ENCODE measurements at places on chromosomes 3 and 15.

DNA sequence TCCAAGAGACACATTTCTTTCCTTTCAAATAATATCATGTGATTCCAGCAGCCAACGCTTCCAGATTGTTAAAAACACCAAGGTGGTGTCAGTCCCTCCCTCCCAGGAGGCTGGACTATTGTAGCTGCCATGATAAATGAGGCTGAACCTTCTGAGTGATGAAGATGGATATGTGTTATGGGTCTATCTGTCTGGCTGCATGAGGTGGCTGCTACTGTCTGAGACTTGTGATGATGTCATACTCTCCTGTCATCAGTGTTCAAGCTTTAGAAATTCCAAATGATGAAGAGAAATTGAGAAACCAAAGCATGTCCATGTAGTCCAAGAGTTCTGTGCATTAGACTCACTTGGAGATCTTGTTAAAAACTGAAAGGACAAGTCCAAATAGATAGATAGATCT, 683.0 kb downstream of the NTRK3 start:
- DNase-seq, result no peak

DNA sequence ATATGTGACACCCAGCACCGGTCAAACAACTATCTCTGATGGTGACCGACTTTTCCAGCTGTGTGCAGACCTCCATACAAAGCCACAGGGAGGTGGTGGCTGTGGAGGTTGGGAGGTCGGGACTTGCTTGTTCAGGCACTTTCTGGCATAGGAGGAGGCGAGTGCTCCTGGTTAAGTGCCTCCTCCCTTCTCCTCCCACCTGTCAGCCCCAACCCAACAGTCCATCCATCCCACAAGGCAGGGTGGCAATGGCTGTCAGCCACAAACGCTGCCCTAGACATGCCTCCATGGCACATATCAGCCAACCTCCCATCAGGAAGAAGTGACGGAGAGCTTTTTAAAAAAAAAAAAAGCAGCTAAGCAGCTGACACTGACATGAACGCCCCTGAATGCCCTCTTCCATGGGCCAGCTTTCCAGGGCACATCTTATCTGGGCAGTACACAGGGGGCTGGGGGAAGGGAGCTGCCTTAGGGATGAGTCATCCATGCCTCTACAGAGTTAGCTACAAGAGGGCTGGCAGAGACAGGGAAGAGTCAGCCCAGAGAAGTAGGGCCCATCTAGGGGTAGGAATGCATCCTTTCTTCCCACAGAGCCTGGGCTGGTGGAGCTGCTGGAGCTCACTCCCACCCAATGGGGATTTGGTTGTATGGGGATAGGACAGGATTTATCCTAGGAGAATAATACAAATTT, 41.2 kb downstream of the CCDC12 start:
- DNase-seq, result no peak

GRCh38 chr15:98771541-98771940, 123.2 kb downstream of the IGF1R start:
- no peak for DNase-seq

- DNase-seq, result no peak
These were observed 25.7 kb upstream of the OCA2 start for GRCh38 chr15:28124841-28125240.

DNA sequence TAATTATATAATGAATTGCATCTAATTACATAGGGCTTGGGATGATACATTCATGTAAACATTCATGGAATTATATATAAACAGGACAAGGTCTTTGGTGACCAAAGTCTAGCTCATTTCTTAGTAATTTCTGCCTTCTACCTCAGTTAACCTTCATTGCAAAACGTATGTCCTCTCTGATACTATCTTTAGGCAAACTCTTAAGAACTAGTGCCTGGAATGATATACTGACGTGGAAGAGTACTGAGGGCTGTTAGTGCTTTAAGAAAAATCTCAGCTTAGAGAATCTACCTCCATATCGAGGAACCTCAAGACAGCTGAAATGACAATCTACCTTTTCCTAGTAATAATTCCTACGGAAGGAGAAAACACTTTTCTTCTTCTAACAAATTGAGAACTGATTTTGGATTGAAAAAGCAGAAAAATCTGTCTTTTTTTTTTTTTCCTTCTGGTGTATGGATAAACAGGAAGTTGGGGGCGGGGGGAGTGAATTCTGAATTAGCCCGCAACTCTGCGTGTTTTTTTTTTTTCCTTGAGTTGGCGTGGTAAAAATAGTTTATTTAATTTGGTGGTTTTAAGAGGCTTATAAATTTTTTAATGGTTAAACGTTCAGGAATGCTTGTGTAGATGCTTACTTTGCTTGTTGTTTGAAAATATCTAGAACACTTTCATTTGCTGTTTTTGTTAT, 43.2 kb downstream of the RARB start:
- no peak for DNase-seq

DNA sequence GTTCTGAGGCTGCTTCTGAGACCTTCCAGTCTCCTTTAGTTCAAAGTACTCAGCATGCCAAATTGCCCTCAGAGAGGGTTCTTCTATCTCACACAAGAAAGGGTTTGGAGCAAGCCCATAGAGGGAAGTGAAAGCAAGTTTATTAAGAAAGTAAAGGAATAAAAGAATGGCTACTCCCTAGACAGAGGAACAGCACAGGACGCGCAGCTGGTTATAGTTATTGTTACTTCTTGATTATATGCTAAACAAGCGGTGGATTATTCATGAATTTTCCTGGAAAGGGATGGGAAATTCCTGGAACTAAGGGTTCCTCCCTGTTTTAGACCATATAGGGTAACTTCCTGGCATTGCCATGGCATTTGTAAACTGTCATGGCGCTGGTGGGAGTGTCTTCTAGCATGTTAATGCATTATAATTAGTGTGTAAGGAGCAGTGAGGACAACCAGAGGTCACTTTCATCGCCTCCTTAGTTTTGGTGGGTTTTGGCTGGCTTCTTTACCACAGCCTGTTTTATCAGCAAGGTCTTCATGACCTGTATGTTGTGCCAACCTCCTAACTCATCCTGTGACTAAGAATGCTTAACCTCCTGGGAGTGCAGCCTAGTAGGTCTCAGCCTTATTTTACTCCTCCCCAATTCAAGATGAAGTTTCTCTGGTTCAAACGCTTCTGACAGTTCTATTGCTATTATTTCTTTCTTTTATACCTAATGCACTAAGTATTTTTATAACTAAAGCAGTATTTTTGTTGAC, 26.3 kb downstream of the SCN11A start:
- DNase-seq, result no peak

DNA sequence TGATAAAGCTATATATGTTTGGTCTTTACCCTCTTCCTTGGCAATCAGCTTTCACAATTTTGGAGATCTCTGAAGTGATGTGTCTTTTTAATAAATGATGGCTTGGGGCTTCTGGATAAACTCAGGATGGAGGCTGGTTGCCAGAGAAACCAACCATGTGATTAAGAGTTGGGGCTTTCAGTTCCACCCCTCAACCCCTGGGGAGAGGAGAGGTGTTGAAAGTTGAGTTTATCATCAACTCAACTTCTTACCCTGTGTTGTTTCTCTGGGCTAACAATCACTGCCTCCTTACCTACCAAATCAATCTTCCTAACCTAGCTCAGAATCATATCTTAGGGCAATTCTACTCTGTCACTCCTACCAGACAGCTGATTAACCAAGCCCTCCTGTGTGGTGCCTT, 735.8 kb downstream of the ZPLD1 start:
- DNase-seq, result no peak

GRCh38 chr15:41116116-41116961, at the start of gene INO80:
Gene INO80, minus strand, starts transcription at chr15:41116280. Its CDS starts 19,970 bp downstream, at chr15:41096310.
- peak; percentile 89 for DNase-seq
